ENCODE measurements at places on chromosomes 2 and 18.

GRCh38 chr2:26757873-26758789 lies 6.0 kb upstream of the SLC35F6 start:
- peak; percentile 50 for DNase-seq

DNA sequence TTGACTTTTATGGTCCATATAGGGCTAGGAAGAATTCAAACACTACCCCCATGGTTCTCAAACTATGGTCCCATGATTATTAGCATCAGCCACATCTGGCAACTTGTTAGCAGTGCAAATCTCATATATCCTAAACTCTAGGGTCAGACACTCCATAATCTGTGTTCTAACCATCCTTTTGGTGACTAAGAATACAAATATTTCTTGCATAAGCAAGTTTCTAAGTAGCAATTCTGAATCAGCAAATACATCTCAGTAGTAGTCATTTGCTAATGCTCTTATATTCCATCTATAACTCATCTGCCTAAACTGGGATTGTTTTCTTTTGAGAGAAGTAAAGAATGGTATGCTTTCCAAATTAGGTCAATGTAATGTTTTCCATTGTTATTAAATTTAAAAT lies 447.3 kb downstream of the TMX3 start:
- DNase-seq, result no peak

DNA sequence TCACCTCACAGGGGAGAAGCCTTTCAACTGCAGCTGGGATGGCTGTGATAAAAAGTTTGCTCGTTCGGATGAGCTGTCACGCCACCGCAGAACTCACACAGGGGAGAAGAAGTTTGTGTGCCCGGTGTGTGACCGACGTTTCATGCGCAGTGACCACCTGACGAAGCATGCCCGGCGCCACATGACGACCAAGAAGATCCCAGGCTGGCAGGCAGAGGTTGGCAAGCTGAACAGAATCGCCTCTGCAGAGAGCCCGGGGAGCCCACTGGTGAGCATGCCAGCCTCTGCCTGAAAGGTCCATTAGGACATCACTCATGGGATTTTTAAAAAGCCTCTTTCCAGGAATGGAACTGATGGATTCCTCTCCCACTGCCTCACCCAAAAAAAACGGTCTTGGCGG lies 8.9 kb downstream of the KLF11 start:
- DNase-seq, result peak; percentile 54

DNA sequence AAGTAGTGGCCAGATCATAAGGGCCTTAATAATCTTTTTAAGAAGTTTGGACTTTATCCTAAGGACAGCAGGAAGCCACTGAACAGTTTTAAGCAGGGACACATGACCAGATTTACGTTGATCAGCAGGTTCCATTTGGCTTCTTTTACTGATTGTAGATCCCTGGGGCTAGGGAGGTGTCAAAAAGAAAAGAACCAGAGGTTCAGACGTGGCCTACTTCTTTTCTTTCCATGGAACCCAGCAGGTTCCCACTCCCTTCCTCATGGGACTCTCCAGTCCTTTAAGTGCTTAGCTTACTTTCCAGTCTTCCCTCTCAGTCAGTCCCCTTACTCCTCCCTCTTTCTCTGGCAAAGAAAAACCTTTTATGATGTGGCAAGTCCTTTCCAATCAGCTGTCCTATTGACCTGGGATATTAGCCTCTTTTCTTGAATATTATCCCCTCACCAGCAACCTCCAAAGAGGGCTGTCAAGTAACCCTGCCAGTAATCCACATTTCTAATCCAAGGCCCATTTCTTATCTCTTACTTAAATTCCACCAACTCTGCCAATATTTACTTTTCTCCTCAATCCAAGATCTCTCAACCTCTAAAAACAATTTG lies 33.5 kb downstream of the NHEJ1 start:
- DNase-seq, result no peak

GRCh38 chr18:30514059-30514458 lies 528.5 kb downstream of the DSC3 start:
- no peak for DNase-seq

DNA sequence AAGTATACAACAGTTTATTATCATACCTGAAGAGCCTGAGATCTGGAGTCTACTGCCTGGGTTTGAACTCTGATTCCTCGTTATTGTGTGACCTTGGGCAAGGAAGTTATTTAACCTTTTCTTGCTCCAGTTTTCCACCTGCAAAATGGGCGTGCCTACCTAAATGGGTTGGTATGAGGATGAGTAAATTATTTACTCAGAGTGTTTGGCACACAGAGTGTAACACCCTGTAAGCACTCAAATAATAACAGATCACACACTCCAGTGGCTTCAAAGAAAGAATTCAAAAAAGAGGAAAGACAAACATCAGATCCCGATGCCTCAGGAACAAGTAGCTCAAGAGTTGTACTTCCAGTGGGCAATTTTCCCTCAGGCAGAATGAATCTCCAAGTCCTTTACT lies 2.4 kb downstream of the SRD5A2 start:
- DNase-seq, result no peak

DNA sequence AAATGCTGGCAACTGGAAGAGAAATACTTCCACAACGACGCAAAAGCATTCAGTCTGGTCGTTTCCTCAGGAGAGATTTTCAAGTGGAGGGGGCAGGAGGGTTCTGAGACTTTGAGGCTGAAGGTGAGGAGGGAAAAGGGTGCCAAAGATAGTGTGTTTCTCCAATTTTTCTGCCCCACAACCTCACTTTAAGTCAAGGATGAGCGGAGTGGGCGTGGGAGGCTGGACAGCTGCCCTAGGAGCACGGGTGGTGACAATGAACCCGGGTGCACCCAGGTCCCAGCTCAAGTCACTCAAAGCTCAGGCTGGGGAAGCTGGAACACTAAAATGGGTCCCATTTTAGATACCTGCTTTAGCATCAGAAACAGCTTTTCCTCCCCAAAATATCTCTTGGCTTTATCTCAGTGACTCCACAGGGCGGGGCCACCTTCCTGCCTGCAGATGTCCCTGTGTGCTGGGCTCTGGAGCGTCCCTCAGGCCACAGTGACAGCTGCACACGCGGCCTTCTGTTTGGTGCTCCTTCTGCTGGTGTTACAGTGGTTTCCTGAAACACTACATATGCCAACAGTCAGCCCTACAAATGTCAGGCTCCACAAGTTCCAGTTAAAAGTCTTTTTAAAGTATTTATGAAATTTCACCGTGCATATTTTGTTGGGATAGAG lies 1.4 kb upstream of the MBP start:
- peak; percentile 80 for DNase-seq

GRCh38 chr2:71578767-71579342 lies 125.5 kb downstream of the DYSF start:
- peak; percentile 71 for DNase-seq

DNA sequence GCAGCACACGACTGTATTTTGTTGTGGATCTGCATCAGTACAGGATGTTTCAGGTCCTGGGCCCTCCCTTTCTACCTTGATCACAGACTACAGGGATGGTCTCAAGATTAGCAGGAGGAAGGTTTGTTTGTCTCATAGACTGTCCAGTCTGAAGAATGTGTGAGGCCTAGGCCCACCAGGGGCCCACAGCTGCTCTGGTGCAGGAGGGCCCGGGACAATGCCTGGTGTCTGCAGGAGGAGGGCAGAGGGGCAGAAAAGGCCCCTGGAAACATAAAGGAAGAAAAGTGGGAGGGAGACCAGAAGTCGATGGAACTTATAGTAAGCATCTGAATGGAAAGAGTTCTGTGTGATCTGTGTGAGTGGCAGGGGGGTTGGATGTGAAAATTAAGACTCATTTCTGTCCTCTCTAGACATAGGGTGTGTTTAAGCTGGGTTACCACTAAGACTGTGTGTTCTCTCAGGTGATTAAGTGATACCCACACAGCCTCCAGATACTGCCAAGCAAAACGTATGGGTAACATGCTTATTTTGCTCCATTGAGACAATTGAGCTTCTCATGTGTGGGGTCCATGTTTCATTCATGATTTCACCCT lies 33.4 kb upstream of the LPIN2 start:
- no peak for DNase-seq

DNA sequence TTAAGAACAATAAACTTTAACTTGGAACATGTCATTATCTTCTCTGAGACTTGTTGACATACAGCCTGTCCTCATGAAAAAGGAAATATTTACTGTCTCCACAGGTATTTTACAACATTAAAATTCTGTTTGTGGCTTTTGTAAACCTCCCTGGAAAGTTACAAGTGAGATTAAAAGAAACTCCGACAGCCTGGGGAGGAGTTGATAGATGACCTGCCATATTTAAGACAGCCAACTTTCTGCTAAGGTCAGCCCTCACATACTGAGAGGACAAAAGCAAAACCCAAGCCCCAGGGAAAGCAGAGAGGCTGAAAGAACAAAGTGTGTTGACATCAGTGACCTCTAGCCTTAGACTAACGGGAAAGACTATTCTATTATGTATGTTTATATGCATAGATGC lies 350.2 kb downstream of the RIT2 start:
- no peak for DNase-seq

DNA sequence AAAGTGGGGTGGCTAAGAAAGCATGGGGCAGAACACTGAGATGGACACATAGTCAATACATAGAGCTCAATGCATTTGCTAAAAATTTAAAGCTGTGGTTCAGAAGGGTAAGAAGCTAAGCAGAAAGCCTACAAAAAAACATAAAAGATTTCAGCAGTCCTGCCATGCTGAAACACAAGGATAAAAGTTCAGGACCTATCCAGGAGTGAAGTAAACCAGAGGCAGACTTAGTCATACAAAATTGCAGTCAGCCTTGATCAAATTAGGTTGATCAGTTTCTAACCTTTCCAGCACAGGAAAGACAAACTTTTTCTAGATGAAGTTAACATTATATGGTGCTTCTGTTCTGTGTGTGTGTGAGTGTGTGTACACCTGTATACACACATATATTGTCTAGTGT lies 120.8 kb upstream of the RBMS1 start:
- DNase-seq, result no peak

DNA sequence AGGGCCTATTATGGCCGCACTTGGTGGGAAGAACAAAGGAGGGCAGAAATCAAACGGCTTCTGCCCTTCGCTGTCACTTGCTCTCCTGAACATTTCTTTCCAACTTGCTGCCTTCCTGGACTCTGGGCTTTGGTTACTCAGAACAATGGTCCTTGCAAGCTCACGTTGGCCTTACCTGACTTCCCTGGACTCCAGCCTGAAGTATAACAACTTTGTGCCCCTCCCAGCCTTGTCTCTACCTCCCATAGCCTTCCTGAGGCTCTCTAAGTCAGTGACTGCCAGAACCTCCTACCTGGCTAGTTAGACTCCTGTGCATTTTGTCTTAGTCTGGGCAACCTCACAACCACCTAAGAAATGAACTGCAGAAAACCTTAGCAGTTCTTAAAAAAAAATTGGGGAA lies 30.2 kb upstream of the ITPRID2 start:
- DNase-seq, result no peak

DNA sequence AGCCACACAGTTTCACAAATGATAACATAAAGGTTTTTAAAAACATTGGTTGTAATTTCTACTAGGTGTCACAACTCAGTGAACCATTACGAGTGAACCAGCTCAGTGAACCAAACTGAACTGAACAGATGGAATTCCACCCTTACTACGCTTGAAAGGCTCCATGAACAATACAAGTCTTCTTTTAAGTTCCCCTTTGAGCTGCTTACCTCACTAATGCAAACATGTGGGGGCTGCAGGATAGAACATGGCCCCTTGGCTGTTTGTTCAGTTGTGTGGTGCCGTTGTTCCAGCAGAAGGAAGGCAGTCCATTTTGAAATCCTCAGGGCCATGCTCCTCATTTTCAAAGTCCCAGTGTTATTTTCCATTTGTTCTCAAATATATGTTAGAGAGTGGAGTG lies 30.7 kb upstream of the KLHL14 start:
- no peak for DNase-seq

- peak; percentile 34 for DNase-seq
These were observed 41.4 kb upstream of the AKAIN1 start for GRCh38 chr18:5238371-5238976.

- DNase-seq, result no peak
These were observed 89.9 kb downstream of the UBE2E3 start for GRCh38 chr2:181070119-181070835.

- no peak for DNase-seq
These were observed 17.5 kb upstream of the ADAM17 start for GRCh38 chr2:9573013-9573720.
